Thymus (tissue), 14 donors: ENCODE measurements at places on chromosomes 16 and 17. TPM values are rescaled to one million over a fixed set of nuclear protein-coding genes. Genes with fewer than 3 reads are reported as not detected.

- H3K4me3 ChIP-seq: no peak overlapping the region
- DNase-seq: no peak
- H3K4me1 ChIP-seq: no peaks in the 10 kb centered on the region
- H3K27ac ChIP-seq: no peak overlapping the region
- H3K27me3 ChIP-seq: no peaks in the 10 kb centered on the region
Measured at GRCh38 chr16:83592778-83593177, 215.0 kb upstream of the HSBP1 start.

Gene ACSM5
- total RNA-seq: 0.33 TPM

DNA sequence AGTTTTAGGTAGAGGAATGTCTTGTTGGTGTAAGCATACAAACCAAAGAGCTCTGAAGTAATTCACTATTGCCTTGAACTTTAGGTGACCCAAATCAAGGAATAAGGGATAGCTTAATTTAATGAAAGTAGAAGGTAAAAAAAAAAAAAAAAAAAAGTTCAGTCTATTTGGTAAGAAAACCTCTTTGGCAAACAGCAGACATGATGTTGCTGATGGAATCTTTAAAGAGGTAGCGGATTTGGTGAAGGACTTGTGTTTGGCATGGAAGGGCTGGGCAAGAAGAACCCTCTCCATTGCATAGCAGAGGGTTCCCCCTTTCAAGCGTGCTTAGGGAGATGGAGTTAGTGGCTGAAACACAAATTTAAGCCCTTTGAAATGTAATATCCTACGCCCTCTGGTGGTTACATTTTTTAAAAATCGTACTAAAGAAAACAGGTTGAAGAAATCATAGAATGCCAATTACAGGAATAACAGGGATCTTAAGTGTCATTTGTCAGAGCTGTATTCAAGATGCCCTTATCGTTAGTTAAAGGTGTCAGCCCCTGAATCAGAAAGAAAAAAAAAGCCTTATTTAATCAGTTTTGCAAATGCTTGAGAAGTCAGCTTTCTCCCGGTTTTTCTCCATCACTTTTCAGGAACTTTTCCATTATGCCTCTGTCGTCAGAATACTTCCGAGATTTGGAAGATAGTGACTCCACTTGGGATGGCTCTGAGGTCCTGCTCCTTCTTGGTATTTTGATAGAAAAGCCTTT, 383.1 kb downstream of the KCNJ2 start:
- DNase-seq: peak; percentile 64
- H3K36me3 ChIP-seq: no peaks in the 10 kb centered on the region
- H3K27me3 ChIP-seq: no peaks in the 10 kb centered on the region
- no peaks in the 10 kb centered on the region for H3K4me1 ChIP-seq

GRCh38 chr16:57999366-57999970, 1.0 kb downstream of the ZNF319 start:
- H3K27ac ChIP-seq: peak overlapping the region; percentile 84
- H3K27me3 ChIP-seq: no peaks in the 10 kb centered on the region
- peak overlapping the region; percentile 93 for H3K4me3 ChIP-seq
- no peak for DNase-seq
- peaks cover 10% of the 10 kb centered on the region for H3K4me1 ChIP-seq
- H3K36me3 ChIP-seq: peaks cover 26% of the 10 kb centered on the region

DNA sequence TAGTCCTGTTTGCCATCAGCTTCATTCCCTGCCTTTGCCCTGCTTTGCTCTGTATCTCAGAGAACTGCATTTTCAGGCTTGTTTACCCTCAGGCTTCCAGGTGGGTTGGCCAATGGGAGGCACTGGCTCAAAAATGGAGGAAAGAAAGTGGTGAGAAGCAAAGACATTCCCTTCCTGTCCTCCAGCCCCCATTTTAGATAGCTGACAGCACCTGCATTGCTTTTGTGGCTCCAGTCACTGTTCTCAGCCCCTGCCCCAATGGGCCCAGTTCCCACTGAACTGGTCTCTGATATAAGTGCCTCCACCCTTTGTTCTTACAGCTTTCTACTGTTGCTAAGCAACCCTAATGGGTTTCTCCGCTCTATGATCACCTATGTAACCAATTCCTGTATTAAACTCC, 19.4 kb upstream of the SDK2 start:
- H3K27me3 ChIP-seq: no peaks in the 10 kb centered on the region
- H3K27ac ChIP-seq: no peak overlapping the region
- no peaks in the 10 kb centered on the region for H3K36me3 ChIP-seq
- DNase-seq: no peak
- H3K4me1 ChIP-seq: peaks cover 6% of the 10 kb centered on the region
- H3K4me3 ChIP-seq: no peak overlapping the region

Gene SLC52A1
- 0.80 TPM for total RNA-seq

DNA sequence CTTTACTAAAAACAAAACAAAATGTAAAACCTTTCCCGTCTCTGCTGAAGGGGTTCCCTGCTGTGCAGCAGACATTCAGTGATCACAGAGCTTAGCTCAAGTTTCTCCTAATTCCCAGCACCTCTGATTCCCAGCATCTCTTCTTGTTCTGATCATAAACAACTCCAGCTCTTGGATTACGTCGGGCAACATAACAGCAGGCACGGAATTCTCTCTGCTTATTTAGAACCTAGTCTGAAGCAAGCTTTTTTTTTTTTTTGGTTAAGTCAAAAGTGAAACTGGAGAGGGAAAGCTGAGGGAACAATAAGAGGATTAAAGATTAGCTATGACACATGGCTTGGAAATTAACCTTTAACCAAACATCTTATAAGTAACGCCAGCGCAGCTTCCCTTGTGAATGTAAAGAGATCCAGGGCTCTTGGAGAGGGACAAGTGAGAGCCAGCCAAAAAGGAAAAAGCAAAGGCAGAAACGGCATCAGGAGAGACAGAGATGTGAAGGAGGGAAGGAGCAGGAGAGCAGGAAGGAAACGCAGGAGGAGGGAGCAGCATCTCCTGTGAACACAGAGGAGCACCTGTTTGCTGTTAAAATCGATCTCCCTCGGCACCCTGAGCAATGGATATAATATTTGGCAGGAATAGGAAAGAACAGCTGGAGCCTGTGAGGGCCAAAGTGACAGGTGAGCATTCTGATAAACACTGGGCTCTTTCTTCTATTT, at the start of gene BCO1:
Gene BCO1, plus strand, starts transcription at position 394 of the 716 bp plus-strand sequence. Its CDS starts 220 bp downstream, at position 614.
- no peaks in the 10 kb centered on the region for H3K36me3 ChIP-seq
- DNase-seq: no peak
- H3K27me3 ChIP-seq: no peaks in the 10 kb centered on the region
- no peak within 1 kb of the TSS for H3K27ac ChIP-seq

GRCh38 chr16:55756963-55757362, 75.9 kb downstream of the CES1 start:
- no peak for DNase-seq
- no peak overlapping the region for H3K4me3 ChIP-seq
- H3K27me3 ChIP-seq: peaks cover 8% of the 10 kb centered on the region
- no peak overlapping the region for H3K27ac ChIP-seq
- H3K4me1 ChIP-seq: no peaks in the 10 kb centered on the region

Gene CCL14
- total RNA-seq: 4.1 TPM

DNA sequence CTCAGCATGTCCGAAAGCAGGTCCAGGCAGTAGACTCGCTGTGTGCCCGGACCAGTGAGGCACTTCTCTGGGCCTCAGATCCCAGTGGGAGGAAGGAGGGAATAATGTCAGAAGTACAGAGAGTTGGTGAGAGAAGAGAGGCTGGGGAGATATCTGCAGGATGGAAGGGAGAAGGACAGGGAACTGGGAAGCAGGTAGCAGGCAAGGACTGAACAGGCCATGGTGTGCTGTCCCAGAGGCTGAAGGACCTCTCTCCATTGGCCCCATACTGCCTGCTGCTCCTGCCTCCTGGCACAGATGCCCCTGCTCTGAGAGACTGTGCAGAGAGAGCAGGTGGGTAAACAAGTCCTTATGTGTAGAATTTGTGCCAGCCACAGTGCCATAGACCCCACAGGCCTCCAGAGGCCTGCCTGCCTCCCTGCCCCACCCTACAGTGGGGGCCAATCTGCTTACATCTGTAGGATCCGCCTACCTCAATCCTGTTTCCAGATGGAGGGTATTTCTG, 34.2 kb upstream of the CRHR1 start:
- H3K4me1 ChIP-seq: no peaks in the 10 kb centered on the region
- peaks cover 15% of the 10 kb centered on the region for H3K27me3 ChIP-seq
- H3K36me3 ChIP-seq: no peaks in the 10 kb centered on the region

DNA sequence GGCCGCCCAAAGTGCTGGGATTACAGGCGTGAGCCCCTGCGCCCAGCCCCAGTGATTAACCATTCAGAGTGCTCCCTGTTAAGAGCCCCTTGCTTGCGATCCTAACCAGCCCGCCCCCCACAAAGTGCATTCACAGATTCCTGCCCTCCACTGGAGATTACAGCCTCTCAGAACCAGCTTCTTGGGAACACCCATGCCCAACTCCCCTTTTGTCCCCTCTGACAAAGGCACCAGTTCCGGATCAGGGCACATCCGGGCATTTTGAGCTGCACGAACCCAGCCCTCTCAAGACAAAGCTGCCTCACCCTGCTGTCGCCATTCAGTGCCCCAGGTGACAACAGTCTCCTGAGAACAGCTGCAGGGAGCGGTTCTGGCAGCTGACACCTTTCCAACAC, 848 bp upstream of the KRT19 start:
- no peak for DNase-seq
- no peak overlapping the region for H3K4me3 ChIP-seq
- peaks cover 42% of the 10 kb centered on the region for H3K27me3 ChIP-seq
- no peak overlapping the region for H3K27ac ChIP-seq

DNA sequence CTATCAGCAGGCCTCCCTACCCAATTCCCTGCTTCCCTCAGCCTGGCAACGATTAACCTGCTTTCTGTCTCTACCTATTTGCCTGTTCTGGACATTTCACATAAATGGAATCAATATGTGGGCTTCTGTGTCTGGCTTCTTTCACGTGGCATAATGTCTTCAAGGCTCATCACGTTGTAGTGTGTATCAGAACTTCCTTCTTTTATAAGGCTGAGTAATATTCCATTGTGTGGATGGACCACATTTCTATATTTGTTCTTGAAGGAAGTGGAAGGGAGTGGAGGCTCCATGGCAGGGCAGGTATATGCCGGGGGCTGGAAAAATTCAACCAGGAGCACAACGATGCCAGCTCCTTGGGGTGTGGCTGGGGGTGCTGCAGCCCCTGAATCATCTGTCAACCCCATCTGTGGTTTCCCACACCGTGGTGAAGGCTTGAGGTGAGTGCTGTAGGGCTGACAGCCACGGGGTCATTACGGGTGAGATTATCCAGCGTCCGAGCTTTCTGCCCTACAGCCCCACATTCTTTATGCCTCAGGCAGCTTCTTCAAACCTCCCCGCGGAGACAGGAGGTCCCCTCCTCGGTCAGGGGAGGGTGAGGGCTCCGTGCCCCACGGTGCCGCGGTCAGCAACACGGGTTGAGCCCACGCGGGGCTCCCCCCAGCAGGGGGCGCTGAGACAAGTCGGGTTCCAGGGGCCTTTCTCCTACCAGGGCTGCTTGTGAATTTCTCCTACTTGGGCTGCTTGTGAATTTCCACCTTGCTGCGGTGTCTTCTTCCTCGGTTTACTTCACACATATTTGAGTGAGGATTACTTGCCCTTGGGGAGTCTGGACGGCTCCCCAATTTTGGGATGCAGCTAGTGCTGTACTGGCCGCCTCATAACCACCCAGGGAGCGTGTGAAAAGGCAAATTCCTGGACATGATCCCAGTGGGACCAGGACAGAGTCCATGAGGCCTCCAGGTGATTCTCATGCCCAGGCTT, 18.3 kb upstream of the WFIKKN2 start:
- no peak overlapping the region for H3K27ac ChIP-seq
- H3K4me1 ChIP-seq: no peaks in the 10 kb centered on the region
- DNase-seq: peak; percentile 58
- peaks cover 12% of the 10 kb centered on the region for H3K27me3 ChIP-seq

Gene CFAP119
- total RNA-seq: 4.8 TPM
